ENCODE measurements at places on chromosomes 6 and 20.

DNA sequence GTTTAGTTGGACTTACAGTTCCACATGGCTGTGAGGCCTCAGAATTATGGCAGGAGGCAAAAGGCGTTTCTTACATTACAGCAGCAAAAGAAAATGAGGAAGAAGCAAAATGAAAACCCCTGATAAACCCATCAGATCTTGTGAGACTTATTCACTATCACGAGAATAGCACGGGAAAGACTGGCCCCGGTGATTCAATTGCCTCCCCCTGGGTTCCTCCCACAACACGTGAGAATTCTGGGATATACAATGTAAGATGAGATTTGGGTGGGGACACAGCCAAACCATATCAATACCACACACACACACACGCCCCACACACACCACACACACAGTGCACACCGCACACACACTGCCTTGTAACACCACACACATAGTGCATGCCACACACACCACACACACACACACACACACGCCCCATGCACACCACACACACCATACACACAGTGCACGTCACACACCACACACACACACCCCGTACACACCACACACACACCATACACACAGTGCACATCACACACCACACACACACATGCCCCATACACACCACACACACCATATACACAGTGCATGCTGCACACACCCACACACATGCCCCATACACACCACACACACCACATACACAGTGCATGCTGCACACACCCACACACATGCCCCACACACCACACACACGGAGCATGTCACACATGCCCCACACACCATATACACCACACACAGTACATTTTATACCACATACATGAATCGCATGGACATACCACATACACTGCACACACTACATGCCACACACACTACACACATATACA lies 310.5 kb downstream of the TAF4 start:
- DNase-seq: no peak

DNA sequence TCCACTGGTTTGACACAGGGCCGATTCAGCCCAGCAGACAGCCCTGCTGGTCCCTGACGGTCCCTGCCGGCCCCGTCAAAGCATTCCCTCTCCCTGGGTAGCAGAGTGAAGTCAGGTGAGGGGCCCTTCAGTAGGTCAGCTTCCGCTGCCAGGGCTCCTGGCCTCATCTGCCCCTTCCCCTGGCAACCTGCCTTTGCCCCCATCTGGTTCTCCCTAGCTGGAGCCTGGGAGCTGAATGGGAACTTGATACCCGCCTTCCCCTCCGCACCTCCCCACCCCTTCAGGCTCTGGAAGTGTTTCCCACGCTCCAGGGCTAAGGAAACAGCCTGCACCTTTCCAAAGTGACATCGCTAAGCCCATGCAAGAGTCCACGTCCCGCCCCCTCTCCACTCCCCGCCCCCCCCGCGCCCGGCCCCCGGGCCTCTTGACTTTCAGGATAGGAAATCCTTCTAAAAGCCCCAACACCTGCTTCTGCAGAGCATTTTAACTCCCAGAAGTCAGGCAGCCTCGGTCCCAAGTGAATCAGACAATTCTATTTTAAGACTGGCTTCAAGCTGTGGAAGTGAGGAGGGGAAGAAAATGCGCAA lies 53.3 kb downstream of the ISM1 start:
- no peak for DNase-seq

GRCh38 chr6:42095094-42095493 lies 44.8 kb downstream of the TAF8 start:
- no peak for DNase-seq

GRCh38 chr20:32354592-32355416 lies 3.3 kb upstream of the ASXL1 start:
- peak; percentile 80 for DNase-seq

GRCh38 chr6:36979347-36979742 lies 6.7 kb downstream of the MTCH1 start:
- DNase-seq: peak; percentile 49

DNA sequence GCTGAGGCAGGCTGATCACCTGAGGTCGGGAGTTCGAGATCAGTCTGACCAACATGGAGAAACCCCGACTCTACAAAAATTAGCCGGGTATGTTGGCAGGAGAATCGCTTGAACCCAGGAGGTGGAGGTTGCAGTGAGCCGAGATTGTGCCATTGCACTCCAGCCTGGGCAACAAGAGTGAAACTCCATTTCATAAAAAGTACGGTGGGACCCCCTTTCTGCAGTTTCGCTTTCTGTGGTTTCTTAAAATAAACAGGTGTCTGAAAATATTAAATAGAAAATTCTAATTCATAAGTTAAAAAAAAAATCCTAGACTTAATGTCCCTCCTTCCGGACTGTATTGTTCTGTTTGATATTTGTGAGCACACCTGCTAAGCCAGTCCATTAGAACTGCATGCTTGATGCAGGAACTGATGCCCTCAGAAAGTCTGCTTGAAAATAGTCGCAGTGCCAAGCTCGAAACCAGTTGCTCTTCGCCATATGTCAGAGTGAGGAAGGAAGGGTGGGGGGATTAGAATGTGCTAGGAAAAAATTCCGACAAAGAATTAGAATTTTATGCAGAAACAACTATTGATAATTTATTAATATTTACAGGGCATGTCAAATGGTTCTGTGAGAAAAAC lies 85.9 kb downstream of the JARID2 start:
- DNase-seq: no peak

DNA sequence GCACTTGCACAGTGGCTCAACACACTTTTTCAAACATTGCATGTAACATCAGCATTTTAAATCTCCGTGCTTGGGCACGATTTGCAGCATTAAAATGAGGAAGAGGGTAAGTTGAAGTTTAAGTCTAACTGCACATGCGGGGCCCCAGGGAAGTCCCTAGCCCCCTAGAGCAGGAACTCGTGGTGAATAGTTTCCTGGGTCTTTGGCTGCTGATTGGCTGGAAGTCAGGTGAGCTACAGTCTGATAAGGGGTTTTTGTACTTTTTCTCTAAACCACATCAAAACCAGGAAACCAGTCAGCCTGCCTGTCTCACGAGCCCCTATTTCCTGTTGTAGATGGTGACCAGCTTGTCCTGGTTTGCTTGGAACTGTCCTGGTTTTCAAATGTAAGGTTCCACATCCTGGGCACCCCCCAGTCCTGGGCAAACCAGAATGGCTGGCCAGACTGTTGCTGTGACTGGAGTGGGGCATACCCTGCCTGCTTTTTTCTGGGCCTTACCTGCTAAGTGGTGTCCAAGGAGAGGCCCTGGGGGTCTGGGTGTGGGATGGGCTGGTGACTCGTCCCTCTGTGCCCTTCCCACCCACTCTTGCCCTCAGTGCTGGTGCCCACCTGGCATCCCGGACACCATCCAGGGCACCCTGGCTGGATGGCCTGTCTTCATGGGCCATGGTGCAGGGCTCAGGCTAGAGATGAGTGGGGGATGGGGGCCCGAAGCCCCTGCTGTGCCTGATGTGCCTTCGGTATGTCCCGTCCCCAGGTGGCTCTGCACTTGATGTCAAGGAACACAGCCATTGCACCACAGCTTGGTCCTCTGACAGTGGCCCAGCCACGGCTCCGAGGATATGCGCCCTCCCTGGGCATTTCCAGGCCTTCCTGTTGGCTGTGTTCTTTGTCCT lies 31.8 kb downstream of the SUN5 start:
- DNase-seq: peak; percentile 93

DNA sequence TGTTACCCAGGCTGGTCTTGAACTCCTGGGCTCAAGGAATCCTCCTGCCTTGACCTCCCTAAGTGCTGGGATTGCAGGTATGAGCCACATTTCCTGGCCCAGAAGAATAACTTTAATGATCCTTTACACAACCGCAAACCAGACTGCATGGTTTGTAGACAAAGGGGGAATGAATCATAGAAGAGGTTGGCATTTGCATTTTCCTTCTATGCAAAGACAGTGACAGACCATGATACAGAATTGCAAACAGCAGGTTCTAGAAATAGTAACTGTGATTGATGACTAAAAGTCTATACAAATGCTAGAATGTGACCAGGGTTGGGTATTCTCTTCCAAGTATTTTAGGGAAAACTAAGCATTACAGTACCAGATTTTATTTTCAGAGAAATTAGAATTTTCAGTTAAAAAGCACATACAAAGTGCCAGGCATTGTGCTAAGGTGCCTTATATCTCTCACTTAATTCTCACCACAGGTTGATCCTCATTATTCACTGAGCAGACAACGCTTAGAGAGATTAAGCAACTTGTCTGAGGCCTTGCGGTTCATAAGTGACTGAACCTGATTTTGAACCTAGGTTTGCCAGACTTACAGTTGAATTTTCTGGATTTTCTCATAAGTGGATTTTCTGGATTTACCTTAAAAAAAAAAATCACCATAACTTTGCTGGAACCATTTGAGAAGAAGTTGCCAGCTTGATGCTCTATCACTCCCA lies 146.6 kb downstream of the ZFAND3 start:
- DNase-seq: no peak

DNA sequence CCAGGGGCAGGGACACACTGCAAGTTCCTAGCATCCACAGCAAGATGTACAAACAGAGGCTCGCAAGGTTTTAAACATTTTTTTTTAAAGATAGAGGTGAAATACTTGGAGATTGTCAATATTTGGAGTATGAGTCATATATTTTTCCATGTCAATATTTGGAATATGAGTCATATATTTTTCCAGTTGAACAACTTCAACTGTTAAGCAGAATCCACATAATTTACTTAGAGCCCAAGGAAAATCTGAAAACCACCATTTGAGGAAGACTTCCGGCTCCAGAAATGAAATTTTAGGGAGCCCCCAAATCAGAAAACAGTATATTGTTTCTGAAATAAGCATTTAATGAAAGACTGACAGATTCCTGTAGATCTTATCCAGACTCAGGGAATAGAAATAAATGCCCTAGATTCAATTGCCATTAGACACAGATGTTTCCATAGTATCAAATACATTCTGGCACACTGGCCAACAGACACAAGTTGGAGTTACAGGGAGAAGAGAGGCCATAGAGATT lies 51.6 kb upstream of the FAM184A start:
- DNase-seq: no peak

DNA sequence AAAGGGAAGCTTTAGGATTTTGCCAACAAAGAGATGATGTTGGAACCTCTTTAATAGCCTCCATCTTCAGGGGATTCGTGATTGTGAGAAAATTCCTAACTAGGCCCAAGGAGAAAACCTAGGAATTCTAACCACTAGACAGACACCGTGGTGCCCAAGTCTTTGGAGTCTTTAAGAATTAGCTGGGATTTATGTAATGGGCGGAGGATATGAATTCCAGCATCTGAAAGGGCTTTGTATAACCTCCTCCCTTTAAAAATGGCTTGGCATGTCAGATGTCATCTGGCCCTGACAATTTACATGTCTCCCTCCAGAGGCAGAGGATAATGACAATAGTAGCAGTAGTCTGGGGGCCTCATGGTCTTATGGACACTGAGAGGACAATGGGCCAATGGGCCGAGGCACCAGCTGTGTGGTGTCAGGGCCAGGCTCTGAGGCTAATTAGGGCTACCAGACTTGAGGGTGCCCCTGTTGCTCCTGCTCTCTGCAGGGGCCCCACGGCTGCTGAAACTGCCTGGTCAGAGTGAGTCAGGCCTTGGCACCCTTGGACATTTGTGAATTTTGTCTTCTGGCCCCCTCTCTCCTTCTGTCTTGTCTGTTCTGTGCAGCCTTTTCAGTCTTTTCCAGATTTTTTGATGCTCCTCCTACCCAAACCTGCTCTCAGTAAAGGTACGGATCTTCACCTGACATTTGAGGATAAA lies 113.9 kb downstream of the EDN1 start:
- DNase-seq: no peak

DNA sequence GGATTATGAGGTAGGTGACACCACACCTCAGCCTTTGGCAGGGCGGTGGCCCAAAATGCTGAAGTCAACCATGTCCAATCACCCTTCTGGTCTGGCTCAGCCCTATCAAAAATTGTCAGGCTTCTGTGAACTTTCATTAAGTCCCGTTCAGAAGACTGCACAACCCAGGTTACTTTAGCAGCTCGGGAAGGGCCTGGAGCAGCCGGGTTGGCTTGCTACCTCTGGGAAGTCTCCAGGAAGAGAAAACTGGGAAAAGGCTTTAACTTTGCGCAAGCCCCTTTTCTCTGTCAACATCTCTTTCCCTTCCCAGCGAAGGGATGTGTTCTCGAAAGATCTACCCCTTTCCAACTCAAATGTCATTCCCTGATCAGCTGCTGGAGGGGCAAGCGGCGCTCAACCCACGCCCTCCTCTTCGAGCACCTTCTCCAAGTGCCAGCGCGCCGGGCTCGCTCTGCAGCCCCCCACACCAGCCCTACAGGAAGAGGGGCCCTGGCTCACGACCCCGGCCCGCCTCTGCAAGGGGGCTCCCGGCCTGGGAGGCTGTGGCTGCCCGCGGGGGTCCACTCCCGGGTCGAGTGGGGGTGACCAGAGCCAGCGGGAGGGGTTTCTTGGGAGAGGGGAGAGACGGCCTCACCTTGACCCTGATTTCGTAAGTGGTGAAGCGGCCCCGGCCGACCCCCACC lies 573 bp downstream of the SNX3 start:
- peak; percentile 38 for DNase-seq

- peak; percentile 24 for DNase-seq
Observed at GRCh38 chr20:59560588-59561227, 43.6 kb upstream of the PHACTR3 start.

DNA sequence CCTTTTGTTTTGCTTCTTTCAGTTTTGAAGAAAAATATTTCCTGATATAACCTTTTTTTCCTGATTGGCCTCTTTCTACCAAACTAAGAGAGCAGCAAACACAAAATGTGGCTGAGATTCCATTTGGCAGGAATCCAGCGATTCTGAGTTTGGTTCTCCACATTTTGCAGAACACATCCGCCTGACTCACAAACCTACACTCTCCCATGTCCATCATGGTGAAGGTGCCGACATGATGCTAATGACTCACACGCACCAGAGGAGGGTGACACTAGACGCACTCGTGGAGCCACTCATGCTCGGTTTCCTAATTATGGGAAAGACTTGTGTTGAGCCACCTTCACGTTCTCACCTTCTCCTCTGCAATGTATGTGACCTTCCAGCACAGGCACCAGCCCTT lies 45.9 kb upstream of the DUSP22 start:
- no peak for DNase-seq

- DNase-seq: no peak
Observed at GRCh38 chr20:33724439-33725094, 4.5 kb upstream of the PXMP4 start.

- no peak for DNase-seq
Observed at GRCh38 chr6:22848121-22848520, 278.8 kb downstream of the HDGFL1 start.

DNA sequence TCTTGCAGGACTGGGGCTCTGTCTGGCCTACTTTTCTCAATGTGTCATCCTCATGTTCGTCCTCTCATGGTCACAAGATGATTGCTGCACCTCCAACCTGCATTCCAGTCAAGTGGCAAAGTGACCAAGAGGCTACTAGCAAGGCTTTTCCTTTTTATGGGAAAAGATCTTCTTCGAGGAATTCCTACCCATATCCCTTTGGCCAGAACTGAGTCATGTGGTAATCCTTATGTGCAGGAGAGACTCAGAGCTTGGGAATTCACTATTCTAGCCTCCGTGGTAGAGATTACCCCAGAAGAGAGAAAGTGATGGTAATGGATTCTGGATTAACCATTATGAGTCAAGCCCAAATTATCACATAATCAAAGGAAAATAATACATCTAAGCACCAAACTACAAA lies 162.7 kb downstream of the KCNQ5 start:
- DNase-seq: no peak

GRCh38 chr6:9979996-9980395 lies 434.9 kb downstream of the TFAP2A start:
- no peak for DNase-seq
